ENCODE measurements at places on chromosomes 5 and 9.

- DNase-seq, result no peak
These were observed 13.4 kb upstream of the TNIP1 start for GRCh38 chr5:151094030-151094851.

- DNase-seq, result no peak
These were observed 164.2 kb downstream of the SEMA6A start for GRCh38 chr5:116410336-116410890.

GRCh38 chr5:17813214-17813613 is 179.0 kb downstream of the TAF11L14 start:
- DNase-seq, result no peak

GRCh38 chr9:83304686-83305085 is 233.5 kb downstream of the FRMD3 start:
- DNase-seq, result peak; percentile 72

- no peak for DNase-seq
These were observed 82.7 kb upstream of the CLINT1 start for GRCh38 chr5:157941616-157942015.

DNA sequence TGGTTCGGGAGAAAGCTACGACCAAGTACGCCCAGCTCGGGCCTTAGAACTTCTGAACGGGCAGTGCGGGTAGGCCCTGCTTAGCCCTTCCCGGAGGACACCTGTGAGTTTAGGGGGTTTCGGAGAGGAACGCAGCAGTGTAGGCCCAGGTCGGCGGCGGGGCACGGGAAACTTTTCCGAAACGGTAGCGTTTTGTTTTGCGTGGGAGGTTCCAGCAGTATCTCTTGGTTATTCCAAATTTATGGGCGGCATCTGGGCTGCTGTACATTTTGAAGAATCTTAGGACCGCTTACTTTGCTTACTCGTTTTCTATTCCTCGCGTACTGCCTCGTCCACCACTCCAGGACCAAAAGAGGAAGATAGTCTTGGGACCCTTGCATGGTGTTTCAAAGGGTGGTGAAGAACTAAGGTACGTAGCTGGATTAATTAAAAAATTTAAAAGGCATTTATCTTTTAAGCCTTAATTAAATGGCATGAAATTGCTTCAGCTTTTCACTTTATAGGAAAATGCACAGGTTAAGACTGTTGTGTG is 492 bp downstream of the TENT2 start:
- no peak for DNase-seq

- no peak for DNase-seq
These were observed 290 bp upstream of the ZDHHC11 start for GRCh38 chr5:851076-851475.

DNA sequence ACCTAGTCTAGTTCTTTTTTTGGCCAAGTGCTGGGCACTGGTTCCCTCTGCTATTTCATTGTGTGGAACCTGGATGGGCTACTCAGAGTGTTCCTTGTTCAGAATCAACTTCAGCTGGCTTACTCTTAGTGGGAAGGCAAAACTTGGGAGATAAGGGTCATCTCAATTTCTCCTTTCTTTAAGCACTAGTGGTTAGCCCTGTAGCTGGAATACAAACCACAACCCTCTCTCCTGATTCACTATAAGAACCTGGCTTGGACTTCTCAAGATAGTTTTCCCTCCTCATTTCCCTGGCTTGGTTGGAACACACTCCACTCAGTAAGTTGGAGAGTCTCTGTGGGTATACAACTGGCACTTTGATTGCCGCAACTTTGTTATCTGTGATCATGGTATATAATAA is 35.1 kb downstream of the GRIA1 start:
- DNase-seq, result no peak

DNA sequence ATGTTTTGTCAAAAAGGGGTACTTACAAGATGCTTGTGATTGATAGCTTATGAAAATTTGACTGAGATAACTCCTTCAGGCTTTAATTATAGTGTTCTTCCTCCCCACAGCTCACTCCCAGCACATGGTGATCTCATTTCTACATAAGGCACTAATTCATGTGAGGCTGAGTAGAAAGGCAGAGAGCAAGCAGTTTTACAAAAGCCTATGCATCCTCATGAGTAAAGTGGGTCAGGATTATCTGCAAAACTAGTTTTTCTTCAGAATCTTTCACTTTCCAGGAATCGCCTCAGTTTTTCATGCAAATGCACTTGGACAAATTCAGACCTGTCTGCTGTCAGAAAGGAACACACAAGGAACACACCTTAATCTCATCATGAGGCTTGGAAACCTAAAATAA is 92.1 kb upstream of the FBN2 start:
- DNase-seq, result no peak

GRCh38 chr5:150746-151145 is 40.5 kb upstream of the LRRC14B start:
- no peak for DNase-seq

- no peak for DNase-seq
These were observed 54.0 kb upstream of the ROR2 start for GRCh38 chr9:92004045-92004392.

DNA sequence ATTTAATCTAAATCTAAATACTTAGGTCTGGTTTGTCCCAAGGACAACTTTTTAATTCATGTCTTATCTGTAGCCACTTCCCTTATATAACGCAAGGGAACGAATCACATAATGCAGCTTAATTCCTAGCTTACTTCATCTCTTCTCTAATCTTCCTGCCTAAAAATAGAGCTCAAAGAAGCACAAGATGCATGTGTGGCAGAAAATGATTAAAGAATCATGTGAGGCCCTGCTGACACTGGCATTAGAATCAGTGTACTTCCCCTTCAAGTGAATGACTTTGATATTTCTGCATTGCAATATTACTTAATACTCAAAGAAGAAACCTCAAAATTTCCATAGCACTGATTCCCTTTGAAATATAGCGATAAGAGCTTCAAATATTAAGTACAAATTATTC is 317.9 kb upstream of the FTMT start:
- no peak for DNase-seq

DNA sequence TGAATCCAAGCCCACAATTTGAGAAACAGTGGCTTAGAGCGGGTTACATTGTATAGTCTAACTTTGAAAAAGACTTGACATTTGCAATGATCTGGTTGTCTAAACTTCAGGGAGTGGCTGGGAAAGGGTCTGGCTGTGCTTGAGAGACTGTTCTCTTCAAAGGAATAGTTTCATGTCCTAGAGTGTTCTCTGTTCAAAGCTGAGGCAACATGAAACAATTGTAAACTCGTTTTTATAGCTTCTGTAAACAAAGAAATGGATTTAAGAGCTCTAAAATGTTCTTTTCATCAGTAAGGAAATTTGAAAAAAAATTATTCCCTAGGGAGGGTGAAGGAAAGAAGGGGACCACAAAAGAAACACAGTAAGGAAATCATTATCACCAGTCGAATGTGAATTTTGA is 41.6 kb downstream of the FOCAD start:
- no peak for DNase-seq

DNA sequence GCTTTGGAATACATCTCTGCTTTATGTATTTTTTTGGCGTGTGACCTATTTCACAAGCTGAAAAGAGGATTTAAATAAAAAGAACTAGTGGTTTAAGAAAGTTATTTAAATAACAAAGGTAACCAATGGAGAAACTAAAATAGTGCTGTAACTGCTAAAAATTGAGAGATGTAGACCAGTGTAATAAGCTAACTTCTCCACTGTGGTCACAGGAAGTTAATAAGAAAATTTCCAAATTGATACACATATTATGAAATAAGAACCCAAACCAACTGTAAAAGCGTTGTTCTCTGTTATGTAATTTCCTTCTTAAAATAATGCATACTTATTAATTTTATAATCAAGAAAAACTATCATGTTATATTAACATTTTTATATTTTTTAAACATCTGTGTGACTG is 29.1 kb upstream of the ZFAND5 start:
- no peak for DNase-seq

DNA sequence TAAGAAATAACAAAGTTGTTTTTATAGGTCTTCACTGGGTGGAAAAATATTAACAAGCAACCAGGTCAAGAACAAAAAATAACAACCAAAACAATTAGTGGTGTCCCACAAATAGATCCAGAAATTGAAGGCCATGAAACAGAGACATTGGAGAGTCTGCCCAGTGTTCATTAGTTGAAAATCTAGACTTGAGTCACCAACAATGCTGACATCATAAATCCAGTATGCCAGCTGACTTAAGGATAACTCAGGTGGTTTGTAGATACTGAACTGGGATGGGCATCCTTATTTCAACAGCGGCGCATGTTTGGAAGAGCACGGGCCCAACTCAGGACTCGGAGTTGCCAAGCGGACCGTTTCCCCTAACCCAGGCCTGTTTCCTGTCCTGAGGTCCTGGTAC is 80.7 kb upstream of the TNFAIP8 start:
- no peak for DNase-seq

GRCh38 chr9:117046666-117047327 is 359.7 kb downstream of the TRIM32 start:
- no peak for DNase-seq

GRCh38 chr5:10674582-10674981 is 86.5 kb downstream of the DAP start:
- no peak for DNase-seq

- DNase-seq, result no peak
These were observed 166.9 kb upstream of the CCNH start for GRCh38 chr5:87579678-87580077.

GRCh38 chr5:62960781-62961180 is 382.2 kb downstream of the LRRC70 start:
- no peak for DNase-seq

DNA sequence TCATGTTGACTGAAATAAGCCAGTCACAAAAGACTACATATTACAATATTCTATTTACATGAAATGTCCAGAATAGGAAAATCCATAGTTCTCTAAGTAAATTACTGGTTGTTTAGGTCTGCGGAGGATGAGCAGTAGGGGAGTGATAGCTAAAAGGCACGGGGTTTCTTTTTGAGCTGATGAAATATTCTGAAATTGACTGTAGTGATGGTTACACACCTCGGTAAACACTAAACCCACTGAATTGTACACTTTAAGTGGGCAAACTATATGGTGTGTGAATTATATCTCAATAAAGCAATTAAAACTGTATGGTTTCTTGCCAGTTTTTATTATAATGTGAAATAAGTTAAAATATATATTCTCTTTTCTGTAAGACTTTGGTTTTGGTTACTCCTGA is 77.7 kb upstream of the TMED7 start:
- DNase-seq, result no peak

- no peak for DNase-seq
These were observed 1.0 kb downstream of the KLF9 start for GRCh38 chr9:70413464-70413798.

DNA sequence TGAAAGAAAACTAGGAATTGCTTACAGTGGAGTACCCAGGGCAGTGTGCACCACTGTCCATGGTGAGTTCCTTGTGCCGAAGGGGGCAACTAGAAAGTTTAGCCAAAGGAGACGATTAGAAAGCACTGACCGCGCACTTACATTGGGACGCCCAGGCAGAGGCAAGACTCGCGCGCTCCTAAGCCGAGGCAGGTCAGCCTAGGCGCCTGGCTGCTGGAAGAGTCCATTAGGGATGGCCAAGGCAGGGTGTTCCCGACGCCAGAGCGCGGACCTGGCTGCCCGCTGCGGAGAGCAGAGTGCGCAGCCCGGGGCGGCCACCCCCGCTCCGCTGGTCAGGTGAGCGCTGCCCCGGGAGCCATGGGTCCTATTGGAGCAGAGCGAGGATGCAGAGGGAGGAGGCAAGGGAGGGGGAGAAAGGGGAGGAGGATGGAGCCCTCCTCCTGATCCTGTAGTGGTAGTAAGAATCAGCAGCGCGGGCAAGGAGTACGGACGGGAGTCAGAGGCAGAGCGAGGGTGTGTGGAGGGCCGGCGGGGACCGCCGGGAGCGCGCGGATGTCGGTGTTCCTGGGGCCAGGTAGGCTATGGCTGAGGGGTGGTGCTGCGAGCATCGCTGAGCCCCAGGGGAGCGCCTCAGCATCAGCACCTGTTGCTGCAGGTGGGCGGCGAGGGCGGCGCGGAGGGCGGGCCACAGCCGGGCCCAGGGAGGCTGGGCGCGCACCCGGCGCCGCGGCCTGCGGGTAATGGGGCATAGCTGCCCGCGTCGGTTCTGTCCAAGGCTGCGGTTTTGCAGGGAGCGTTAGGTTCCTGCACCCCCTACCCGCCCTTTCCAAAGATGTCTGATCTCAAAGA is at the start of gene ADGRV1:
Gene ADGRV1, plus strand, starts transcription at position 454 of the 849 bp plus-strand sequence. Its CDS starts 99 bp downstream, at position 553.
- DNase-seq, result peak; percentile 84

GRCh38 chr9:82031538-82032280 is 43.1 kb downstream of the SPATA31D1 start:
- DNase-seq, result peak; percentile 78

- DNase-seq, result no peak
These were observed 174.5 kb upstream of the KLF9 start for GRCh38 chr9:70588999-70589398.

DNA sequence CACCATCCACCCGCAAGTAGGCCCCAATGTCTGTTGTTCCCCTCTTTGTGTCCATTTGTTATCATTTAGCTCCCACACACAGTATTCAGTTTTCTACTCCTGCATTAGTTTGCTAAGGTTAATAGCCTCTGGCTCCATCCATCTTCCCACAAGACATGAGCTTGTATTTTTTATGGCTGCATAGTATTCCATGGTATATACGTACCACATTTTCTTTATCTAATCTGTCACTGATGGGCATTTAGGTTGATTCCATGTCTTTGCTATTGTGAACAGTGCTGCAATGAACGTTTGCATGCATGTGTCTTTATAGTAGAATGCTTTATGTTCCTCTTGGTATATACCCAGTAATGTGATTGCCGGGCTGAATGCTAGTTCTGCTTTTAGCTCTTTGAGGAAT is 150.4 kb downstream of the DCP2 start:
- no peak for DNase-seq

DNA sequence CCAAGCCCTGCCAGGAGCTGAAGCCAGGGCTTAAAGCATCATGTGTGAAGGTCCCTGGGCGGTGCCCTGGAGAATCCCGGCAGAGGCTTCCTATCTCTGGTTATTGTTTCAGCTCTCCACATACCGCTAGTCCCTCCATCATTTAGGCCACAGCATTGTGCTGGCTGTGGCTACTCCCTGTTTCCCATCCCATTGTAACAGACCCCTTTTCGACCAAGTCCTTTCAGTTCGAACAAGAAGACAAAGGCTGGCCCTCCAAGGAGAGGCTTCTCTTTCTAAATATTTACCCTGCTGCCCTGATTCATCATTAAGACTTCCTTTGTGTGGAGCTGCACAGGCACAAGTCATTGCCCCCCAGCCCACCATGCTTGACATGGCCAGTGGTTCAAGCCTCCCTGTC is 41.6 kb downstream of the NEUROG1 start:
- no peak for DNase-seq

Data from occipital lobe (tissue), 3 donors.